ENCODE measurements at places on chromosomes 6 and 20.

DNA sequence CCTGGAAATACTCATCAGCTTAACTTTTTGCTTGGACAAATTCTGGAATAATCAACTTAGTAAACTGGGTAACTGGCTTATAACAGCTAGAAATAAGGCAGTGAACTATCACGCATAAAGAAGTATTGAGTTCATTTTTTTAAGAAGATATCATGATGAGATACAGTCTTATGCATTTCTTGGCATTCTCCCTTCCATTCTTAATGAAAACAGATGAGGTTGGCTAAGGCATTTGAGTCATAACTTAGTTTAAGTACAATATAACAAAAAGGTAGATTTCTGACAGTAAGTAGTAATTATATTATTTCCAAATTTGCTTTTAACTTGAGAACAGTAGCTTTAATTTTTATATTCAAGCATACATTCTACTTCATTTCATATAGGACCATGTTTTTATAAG is 56.1 kb downstream of the SAMD5 start:
- DNase-seq = no peak

- DNase-seq = no peak
Measured at GRCh38 chr20:45964006-45964400, 8.0 kb downstream of the ZNF335 start.

DNA sequence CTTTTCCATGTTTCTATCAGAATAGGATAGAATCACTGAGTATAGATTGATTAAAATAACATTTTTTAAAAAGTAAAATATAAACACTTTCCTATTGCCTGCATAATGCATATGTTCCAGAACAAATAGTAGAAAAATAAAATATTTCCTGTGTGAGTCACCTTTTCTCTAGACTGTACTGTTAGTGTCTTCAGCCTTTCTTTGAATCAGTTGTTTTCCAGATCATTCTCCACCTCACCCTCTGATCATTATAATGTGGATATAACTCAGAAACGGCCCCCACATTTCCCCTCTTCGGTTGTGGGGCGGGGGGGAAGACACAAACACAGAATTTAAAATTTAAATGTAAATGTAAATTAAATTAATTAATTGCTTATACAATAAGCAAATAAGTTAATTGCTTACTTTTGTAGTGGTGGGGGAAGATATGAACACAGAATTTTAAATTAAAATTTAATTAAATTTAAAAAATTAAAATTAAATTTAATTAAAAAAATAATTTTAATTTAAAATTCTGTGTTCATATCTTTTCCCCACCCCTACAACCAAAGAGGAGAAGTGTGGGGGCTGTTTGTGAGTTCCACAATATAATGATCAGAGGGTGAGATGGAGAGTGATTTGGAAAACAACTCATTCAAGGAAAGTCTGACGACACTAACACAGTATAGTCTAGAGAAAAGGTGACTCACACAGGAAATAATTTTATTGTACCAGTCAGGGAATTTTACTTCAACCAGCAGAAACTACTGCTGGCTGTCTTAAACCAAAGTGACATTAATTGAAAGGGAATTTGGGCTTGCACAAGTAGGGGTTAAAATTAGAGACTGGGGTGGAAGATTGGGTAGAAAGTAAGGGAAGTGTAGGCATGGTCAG is 37.1 kb upstream of the PROKR2 start:
- DNase-seq = no peak

DNA sequence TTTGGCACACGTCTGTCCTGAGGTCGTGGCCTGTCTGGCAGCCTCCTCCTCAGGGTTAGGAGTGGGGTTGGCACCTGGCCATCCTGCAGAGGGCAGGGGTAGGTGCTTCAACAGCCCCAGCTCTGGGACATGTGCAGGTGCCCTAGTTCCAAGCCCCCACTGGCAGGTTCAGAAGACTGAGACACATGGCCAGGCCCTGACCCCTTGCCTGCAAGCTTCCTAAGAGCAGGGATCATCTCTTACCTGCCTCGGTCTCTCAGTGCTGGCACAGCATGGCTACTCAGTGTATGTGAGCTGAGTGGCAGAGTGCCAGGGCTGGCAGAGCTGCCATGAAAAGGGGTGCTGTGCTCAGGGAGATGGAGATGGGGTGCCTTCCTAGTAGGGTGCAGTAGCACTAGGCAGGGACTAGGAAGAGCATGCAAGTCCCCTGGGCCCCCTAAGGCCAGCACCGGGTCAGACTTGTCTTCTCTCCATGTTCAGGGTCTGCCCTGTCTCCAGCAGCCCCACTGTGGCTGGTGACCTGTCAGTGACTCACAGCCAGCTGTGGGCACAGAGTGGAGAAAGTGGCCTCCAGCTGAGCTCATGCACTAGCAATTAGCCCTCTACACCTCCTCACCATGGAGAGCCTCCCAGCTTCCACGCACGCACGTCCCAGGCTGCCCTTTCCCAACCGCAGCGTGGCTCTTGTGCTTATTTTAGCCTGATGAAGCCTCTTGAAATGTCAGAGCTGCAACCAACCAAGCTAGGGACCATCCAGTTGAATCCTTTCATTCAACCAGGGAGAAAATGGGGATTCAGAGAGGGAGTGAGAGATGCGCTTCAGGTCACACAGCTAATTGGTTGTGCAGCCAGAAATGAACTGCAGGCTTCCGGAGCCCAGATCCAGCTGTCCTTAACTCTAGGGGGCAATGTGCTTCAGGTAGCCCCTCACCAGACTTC is 116.6 kb downstream of the MRPL14 start:
- peak; percentile 4 for DNase-seq

DNA sequence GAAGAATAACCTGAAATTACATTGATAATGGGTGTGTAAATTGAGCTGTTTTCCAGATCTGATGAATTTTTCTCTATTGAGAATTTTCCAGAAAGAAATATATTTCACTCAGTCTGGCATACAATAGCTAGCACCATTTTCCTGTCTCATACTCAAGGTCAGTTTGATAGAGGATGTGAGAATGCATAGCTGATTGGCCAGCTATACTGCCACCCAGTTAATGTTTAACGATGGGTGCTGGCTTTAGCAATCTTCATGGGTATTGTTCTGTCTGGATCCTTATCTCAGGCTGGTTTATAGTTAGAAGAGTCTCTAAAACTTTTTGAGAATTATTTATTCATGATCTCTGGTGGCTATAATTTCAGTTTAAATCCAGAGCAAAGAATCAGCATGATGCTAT is 147.4 kb downstream of the HDGFL1 start:
- DNase-seq = no peak

GRCh38 chr6:53556986-53557715 is 12.2 kb upstream of the GCLC start:
- DNase-seq = no peak

DNA sequence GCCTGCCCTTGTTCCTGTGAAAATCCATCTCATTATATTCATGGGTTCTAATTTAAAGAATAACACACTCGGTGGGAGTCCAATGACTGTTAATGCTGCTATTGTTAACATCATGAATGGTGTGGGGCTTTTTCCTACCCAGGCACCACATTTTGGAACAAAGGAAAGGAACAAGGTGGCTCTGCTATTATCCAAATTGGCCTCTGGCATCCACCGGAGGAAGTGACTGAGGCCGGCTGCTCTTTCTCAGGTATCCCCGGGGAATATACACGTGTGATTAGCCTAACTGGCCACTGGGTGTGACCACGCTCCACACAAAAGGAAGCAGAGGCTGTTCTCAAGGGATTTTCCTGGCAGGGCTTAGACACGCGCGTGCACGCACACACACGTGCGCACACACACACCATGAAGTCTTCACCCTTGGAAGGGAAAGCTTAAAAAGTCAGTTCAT is 601.2 kb upstream of the ARID1B start:
- DNase-seq = no peak

- DNase-seq = no peak
Measured at GRCh38 chr6:66226109-66226508, 519.1 kb upstream of the EYS start.

- no peak for DNase-seq
Measured at GRCh38 chr20:54173653-54174456, at the start of gene CYP24A1. Gene CYP24A1 (minus strand): TSS chr20:54173986. CDS start chr20:54173579, 407 bp downstream.

- DNase-seq = no peak
Measured at GRCh38 chr6:137001299-137001976, 43.3 kb downstream of the IL20RA start.

- no peak for DNase-seq
Measured at GRCh38 chr6:30857549-30857948, 26.8 kb upstream of the DDR1 start.

DNA sequence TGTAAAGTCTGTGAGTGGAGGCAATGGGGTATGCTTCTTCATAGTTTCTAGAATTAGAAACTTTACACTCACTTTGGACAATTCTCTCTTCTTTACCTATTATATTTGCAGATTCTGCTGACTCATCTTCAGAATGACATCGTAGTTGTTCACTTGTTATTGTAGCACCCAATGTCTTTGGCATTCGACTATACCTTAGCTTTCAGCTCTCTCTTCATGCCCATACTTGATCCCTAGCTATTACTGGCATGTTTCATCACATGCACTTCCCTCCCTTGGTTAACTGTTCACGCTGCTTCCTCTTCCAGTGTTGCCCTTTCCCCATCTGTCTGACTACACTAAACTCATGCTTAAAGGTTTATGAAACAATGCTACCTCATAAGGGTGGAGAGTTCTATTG is 298.1 kb upstream of the TCF21 start:
- DNase-seq = no peak

DNA sequence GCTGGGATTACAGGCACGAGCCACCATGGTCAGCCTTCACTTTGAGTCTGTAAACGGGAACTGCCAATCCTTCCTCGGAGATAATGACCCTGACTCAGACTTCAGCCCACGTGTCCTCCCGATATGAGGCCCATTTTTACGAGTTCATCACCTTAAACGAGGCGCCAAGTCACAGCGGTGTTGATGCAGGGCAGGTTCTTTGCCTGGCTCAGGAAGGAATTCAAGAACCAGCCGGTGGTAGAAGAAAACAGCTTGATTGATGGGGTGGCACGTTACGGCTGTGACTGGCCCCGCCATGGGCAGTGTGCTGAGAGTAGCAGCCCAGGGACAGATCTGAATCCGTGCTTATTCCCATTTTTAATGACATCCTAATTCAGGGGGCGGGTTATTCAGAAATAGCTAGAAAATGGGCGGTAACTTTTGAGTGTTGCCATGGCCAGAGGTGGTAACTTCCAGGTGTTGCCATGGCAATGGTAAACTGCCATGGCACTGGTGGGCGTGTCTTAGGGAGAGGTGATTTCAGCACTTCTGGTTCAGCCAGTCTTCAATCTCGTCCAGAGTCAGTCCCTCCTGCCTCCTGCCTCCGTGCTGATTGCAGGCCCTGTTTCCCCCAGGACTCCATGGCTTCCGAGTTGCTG is 9.1 kb upstream of the MAP1LC3A start:
- no peak for DNase-seq

- no peak for DNase-seq
Measured at GRCh38 chr6:33577106-33577535, 3.0 kb downstream of the BAK1 start.

GRCh38 chr6:119552021-119552420 is 202.5 kb upstream of the MAN1A1 start:
- DNase-seq = no peak

DNA sequence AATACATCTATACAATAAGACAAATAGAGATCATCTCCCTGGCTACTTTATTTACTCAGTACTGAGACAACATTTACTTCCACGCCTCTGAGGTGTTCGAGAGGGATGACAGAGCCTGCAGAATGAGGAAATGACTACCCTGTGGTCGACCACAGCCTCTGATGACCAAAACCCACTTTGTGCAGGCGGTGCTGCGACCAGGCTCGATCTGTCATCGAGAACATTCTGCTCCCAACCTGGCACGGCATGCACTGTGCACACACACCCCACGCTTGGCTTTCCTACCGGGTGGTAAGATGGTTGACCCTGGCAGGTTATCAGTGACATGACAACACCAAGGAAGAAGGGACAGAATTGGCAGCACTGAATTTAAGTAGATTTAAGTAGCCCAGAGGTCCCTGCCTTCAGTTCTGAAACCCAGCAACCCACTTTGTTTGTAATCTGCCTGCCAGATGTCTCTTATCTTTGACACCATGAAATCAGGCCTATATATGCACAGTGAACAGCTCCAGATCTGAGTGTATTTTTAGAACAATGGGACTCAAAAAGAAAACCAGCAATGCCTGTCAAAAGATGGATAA is 42.6 kb downstream of the TTI1 start:
- DNase-seq = peak; percentile 21

DNA sequence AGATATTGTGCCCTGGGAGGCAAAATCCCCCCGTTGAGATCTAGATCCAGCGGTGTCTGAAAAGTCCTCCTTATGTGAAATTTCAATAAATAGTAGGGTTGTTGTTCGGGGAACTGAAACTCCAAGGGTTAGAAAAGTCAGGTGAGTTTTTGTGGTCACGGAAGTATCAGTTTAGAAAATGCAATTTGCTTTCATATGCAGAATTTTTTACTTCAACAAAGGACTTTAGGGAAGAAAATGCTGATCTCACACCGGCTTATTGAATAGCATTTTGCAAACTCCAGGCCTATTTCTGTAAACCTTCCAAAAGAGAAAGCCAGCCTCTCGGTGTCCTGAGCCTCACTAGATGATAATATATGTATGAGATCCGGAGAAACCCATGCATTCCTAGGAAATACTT is 254.7 kb downstream of the TSHZ2 start:
- DNase-seq = no peak

DNA sequence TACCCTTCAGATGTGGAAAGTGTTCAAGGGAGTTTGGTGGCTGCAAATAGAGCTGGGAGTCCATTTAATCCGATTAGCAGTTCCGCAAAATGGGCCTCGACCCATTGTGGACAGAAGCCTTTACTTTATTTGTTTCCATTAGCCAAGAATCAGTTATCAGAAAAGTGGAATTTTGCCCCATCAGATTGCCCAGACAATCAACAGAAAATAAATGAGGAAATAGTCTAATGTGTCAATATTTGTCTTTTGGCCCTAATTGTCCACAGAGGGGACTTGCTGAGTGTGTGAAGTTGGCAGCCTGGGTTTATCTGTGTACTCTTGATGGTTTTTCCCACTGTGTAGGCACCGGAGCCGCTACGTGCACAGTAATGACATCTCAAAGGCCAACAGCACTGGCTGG is 134.3 kb downstream of the LINC00237 start:
- no peak for DNase-seq

DNA sequence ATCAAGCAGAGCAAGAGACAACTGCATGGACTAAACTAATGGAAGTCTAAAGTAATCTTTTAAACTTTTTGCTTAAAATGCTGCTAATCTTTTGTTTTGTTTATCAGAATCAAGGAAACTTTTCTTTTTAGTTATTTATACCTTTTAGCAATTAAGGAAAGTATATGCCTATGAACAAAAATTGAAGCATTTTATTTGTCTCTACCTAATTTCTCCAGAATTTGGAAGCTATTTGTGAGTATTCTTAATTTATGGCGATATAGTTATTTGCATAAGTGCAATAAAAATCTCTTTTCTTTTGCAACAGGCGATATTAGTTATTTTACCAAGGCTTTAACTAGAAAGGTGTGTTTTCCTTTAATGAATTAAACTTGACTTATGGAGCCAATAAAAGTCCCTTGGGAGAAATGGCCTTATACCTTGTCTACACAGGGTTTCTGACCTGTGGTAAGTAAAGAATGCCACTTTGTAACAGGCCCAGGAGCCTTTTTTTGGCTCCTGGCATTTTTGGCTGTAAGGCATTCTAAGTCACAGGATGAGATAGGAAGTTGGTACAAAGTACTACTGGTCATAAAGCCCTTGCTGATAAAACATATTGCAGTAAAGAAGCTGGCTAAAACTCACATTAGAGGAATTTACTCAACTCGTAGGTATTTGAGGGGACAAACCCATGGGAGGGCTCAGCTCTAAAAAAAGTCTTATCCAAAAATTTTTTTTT is 37.2 kb downstream of the TMEM14A start:
- DNase-seq = no peak

GRCh38 chr6:107064579-107065065 is 36.6 kb downstream of the MTRES1 start:
- DNase-seq = no peak
